ENCODE measurements at places on chromosomes 2 and 18. TPM values are rescaled to one million over a fixed set of nuclear protein-coding genes. Genes with fewer than 3 reads are reported as not detected.

The STARD7 gene
- polyA plus RNA-seq = 65.2 TPM

The SLC19A3 gene
- 4.6 TPM for polyA plus RNA-seq

DNA sequence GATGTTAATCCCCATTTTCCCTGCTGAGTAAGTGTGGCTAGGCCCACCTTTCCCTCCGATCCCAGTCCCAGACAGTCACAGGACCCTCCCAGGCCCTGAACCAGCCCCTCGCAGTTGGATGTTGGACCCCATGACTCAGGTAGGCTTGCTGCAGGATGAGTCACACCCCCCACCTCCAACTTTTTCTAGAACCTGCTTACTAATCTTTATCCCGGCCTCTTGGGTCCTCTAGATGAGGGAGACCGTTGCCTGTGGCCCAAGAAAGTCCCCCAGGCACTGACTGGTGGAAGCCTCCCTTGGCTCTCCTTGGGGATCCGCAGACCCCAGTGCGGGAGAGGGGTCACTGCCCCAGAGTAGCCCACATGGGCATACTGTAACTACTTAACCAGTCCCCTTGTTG is 98.5 kb downstream of the SMAD7 start:
- no peaks in the 10 kb centered on the region for H3K36me3 ChIP-seq
- peaks cover 11% of the 10 kb centered on the region for H3K4me1 ChIP-seq
- no peak overlapping the region for H3K27ac ChIP-seq

The KCTD1 gene
- polyA plus RNA-seq = 4.0 TPM
